ENCODE measurements at places on chromosomes 3 and 15. TPM values are rescaled to one million over a fixed set of nuclear protein-coding genes. Genes with fewer than 3 reads are reported as not detected.

DNA sequence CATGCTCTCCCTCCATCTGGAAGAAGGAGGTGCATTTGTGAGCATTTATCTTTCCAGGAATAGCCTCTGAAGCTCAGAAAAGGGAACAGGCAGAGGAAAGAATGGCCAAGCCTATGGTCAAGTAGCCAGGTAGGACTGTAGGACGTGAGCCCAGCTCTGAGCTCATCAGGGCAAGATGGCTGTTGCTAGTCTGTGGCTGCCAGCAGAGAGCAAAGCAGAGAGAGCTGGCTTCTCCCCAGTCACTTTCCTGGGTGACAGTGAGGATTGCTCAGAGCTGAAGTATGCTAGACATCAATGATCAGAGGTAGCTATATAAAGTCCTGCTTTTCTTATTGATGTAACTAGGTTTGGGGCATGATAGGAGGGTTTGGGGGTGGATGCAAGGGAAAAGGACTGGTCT is 146.1 kb upstream of the SLC24A5 start:
- no peak for DNase-seq
- H3K4me1 ChIP-seq: no peaks in the 10 kb centered on the region
- no peaks in the 10 kb centered on the region for H3K27me3 ChIP-seq
- H3K4me3 ChIP-seq: no peak overlapping the region
- H3K36me3 ChIP-seq: no peaks in the 10 kb centered on the region
- H3K27ac ChIP-seq: no peak overlapping the region

DNA sequence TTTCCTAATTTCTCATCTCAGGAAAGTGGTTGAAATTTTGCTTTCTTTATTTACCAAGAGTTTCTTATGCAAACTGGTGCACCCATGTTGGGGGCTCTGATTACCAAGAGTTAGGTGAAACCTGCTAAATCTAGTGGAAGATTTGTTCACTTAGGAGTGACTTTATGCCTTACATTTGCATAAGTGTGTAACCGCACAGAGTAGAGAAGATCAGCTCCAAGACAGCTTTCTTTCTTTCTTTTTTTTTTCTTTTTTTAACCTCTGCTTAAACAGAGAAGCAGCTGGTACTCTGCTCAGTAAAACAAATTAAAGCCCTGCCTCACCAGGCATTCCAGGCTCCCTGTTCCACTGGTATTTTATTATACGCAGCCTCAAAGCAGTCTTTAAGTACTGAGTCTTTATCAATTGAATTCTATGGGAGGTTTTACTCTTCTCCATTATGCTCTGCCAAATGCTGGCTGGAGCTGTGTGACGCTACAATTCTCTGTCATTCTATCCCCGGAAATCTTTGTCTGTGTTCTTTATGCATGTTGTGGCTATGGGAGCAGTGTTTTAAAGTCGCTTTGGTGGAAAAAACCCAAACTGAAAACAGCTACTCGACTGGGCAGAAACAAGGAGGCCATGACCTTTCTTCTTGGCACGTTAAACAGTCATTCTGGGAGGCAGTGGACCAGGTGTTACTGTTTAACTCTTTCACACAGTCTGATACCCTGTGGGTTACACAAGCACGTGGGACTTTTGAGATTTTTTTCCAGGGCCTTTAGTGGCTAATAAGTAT is 55.2 kb upstream of the GBE1 start:
- H3K4me3 ChIP-seq: no peak overlapping the region
- H3K27ac ChIP-seq: no peak overlapping the region
- H3K27me3 ChIP-seq: peaks cover 2% of the 10 kb centered on the region

The HLTF gene
- 39.1 TPM for total RNA-seq

GRCh38 chr3:133159498-133160475 is 121.6 kb downstream of the TMEM108 start:
- DNase-seq: no peak
- H3K27ac ChIP-seq: no peak overlapping the region
- no peak overlapping the region for H3K4me3 ChIP-seq
- no peaks in the 10 kb centered on the region for H3K36me3 ChIP-seq

The RAD51 gene
- total RNA-seq: 8.4 TPM

The ONECUT1 gene
- not detected for total RNA-seq

The GP9 gene
- not detected for total RNA-seq

DNA sequence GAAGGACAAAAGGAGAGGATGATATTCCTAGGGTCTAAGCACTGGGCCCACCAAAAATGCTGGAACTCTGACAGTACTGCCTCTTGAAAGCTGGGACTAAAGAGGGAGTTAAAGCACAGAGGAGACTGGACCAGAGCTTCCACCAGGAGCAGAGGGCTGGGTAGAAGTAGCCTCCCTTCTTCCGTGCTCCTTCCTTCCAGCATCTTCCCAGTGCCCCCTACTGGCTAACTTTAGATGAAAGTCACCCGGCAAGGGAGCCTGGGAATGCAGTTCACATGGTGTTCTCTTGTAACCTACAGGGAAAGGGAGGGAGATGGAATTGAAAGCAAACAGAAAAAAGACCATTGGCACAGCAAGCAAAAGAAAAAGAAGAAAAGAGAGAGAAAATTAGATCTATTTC is 106.1 kb upstream of the COL8A1 start:
- H3K4me1 ChIP-seq: peaks cover 13% of the 10 kb centered on the region
- H3K4me3 ChIP-seq: no peak overlapping the region
- no peaks in the 10 kb centered on the region for H3K36me3 ChIP-seq
- H3K27ac ChIP-seq: no peak overlapping the region
- no peaks in the 10 kb centered on the region for H3K27me3 ChIP-seq

GRCh38 chr15:99403597-99403996 is 152.3 kb downstream of the LRRC28 start:
- H3K4me3 ChIP-seq: no peak overlapping the region
- no peak overlapping the region for H3K27ac ChIP-seq
- H3K4me1 ChIP-seq: peaks cover 6% of the 10 kb centered on the region

DNA sequence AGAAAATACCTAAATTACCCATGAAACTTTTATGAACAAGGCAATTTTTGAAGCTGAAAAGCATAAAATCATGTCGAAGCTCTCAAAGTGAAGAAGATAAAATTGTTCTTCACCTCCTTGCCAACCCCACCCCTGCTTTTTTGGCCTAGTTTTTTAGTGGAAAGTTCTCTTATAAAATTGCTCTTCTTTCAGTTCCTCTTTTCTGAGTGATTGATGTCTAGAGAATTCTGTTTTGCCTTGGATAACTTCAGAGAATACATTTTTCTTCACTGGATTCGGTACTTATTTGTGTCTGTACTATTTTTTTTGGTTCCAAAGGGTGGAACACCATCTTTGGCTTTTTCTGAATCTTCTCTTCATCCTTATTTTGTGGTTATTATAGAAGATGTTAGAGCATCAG is 25.0 kb upstream of the PYDC2 start:
- H3K27me3 ChIP-seq: no peaks in the 10 kb centered on the region
- H3K4me3 ChIP-seq: no peak overlapping the region
- H3K36me3 ChIP-seq: no peaks in the 10 kb centered on the region
- DNase-seq: no peak
- H3K27ac ChIP-seq: no peak overlapping the region

Data from IMR-90 (cell line).